ENCODE measurements at places on chromosomes 1 and 21.

DNA sequence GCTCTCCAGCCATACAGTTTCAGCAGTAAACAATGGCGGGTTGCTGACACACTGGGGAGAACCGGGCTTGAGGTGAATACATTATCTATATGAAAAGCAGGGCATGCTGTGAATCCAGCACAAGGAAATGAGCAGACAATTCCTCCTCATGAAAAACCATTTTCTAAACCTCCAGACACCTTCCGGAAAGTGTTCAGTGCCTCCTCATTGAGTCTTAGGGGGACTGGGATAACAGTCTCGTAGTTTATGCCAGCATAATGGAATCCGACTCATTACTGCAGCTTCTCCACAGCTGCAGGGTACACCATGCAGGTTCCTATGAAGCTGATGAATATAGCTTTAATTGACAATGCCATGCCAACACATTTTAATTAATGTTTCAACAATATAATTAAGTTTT is 284.1 kb downstream of the BACH1 start:
- no peak for DNase-seq

DNA sequence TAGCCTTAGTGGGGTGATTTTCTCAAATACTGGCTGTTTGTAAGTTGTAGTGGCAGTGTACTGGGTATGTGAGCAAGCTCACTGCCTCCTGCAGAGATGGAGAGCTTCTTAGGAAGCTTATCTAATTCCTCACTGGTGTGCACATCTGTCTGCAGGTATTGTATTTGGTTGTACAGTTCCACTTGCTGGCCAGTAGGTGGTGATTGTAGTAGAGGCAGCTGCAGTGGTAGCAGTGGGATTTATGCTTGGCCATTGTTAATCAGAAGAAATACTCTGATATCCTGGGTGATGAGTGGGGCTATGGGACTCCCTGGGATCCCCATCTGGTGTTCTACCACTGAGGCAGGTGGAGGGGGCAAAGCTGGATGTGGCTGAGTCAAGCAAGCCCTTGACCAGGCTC is 276.1 kb upstream of the SPAG17 start:
- peak; percentile 24 for DNase-seq

GRCh38 chr1:32701421-32701911 is 1.1 kb downstream of the SYNC start:
- no peak for DNase-seq

DNA sequence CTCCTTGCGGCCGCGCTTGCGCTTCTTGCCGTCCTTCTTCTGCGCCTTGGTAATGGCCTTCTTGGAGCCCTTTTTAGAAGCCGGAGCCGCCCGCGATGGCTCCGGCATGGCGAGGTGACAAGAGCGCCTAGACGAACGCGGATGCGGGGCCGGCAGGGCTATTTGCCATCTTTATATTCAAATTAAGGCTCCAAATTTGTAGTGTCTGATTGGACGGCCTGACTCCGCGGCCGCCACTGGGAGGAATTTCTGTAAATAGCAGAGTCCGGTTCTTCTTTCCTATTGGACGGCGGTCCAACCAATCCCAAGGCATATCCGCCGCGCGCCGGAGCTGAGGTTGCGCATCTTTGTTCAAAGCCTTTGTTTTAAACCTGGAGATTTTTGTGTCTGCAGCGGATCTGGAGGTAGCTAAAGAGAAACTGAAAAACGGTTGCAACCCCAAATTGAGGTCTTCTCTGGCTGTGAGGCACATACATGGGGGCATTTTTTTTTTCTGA is 22.6 kb upstream of the RNF187 start:
- DNase-seq = peak; percentile 89

DNA sequence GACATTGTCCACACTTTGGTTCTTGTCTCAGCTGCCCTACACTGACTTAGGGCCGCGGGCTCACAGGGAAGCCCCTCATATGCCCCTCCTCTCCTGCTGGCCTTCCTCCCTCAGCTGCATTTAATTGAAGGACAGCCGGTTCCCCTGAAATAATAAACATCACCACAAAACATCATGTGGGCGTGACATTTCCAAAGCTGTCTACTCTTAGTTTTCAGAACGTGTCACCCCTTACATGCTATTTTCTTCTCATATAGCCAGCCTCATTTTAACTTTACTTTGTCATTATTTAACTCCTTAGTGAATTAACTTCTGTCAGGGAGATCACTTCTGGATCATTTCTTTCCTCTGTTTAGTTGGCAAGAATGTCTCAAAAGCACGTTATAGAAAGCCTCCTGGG is 103.2 kb downstream of the COLGALT2 start:
- no peak for DNase-seq

GRCh38 chr1:227322376-227322775 is 4.1 kb upstream of the CDC42BPA start:
- no peak for DNase-seq
